ENCODE measurements at places on chromosomes 4 and X.

DNA sequence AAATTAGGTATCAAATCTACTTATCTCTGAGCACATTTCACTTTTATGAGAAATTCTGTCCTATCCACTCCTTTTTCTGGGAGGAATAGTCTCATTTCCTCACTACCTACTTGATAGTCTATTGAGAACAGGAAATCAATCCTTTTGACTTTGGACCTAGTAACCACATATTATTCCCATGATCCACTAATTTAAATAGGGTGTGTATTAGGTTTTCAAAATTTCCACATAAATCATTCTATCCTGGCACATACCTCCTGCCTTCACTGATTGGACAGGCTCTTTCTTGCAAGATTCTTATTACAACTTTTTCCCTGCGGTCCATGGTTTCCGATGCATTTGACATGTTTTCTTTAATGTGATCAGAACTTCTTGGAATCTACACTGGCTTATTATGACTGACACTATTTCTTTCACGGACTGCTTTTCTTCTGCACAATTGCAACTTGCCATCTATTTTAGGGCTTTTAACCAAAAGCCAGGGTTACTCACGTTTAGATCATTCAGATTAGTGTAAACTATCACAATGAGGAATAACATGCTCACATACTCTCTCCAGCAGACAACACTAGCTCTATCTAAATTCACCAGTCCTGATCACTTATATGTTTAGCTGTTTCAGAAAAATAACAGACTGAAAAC lies 419.9 kb upstream of the SLIT2 start:
- no peak for DNase-seq

DNA sequence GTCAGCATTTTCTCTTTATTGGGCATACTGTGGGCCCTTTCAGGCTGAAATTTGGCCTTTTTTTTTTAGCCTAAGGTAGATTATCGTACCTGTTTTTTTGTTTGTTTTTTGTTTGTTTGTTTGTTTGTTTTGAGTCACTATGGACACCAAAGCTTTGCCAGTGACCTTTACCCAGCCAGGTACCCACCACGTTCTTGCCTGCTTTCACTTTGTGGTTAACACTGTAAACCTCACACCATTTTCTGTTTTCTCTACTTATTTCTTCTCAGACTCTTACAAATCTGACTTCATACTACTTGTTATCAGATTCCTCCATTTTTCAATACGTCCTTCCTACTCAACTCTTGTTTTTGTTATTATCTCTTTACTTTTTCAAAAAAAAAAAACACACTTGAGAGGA lies 81.5 kb downstream of the ZNF674 start:
- DNase-seq = no peak

GRCh38 chrX:1464971-1465285 lies 12.2 kb upstream of the ASMTL start:
- DNase-seq = no peak

DNA sequence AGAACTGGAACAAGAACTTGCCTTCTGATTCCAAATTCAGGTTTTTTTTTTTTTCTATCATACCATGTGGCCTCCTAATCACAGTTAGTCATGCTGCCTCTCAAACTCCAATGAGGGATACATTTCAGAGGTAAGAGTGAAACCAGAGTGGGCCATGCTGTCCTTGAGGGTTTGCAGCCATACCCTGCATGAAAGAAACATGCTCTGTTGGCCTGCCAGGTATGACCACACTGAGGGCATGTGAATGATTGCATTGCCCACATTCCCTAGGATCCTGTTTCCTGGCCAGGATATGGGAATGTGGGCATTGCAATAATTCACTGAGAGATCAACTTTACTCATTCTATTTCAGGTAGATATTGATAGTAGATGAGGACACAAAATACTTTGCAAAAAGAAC lies 56.4 kb upstream of the DDIT4L start:
- DNase-seq = no peak

DNA sequence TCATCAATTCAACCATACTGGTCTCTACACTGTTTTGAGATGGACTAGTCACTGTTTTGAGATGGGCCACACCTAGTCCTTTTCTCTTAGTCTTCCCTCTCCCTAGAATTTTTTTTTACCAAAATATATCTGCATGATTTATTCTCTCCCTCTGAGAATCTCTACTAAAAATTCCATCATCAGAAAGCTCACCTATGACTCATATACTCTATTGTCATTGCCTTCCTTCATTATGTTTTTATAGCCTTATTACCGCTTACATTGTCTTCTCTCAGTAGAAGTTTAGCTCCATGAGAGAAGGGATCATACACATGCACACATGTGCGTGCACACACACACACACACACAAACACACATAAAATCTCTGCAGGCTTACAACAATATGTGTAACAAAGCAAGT lies 303.6 kb downstream of the PCDH10 start:
- no peak for DNase-seq

- DNase-seq = no peak
These were observed 524.2 kb downstream of the IQCM start for GRCh38 chr4:149291463-149291862.

GRCh38 chr4:6938237-6938636 lies 28.6 kb downstream of the TBC1D14 start:
- DNase-seq = no peak

- DNase-seq = no peak
These were observed 15.5 kb downstream of the RAB40A start for GRCh38 chrX:103503853-103504207.

GRCh38 chrX:42119076-42119475 lies 195.7 kb upstream of the CASK start:
- DNase-seq = no peak
